Glutamatergic neuron (in vitro differentiated cells): ENCODE measurements at places on chromosomes 13 and 19.
A peak's percentile ranks its signal among the peaks of the same experiment; 100 is the strongest.

GRCh38 chr13:46775385-46776107, 21.4 kb downstream of the ESD start:
- DNase-seq = no peak

DNA sequence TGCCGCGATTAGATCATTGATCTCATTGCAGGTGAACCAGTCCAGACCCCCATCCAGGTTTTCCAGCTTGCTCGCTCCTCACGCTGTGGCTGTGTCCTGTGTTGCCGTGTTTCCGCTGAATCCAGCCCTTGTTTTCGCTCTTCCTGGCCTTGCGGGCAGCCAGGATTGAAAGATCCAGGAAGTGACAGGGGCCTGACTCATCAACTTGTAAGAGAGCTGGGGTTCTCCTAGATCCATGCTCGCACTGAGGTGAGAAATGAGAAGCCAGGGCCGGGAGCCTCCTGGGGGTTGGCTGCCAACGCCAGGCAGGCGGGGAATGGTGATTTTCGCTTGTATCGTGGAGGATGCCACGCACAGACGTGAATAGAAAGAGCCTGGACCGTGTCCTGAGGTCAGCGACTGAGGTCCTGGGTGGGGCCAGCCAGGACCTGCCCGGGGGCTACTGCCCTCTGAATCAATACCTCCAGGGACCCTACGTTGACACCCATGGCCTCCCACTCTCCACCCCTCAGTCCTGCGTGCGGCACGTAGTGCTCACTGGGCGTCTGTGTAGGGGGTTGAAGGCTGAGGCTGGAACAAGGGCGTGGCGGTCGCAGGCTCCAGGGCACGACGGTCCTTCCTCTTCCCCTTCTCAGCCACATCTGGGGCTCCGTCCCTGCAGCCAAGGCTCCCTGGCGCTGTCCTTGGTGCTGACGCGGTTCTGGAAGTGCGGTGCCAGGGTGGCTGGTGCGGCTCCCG, 7.3 kb upstream of the PTPRH start:
- DNase-seq = peak; percentile 88

DNA sequence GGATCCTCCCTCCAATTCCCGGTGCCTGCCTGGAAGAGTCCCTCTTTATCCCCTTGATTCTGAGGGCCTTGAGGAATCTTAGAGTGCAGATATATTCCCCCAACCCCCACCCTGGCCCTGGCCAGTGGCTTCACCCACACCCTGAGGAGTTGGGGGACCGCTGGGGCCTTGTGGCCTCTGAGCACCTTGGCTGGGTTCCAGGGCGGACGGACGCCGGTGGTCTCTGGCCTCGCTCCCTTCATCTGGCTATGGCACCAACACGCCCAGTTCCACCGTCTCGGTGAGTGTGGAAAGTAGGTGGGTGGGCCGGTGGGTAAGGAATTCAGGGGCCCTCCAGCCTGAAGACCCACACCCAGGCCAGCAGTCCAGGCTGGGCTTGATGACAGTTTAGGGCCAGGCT, 5.0 kb downstream of the MAST1 start:
- no peak for DNase-seq

DNA sequence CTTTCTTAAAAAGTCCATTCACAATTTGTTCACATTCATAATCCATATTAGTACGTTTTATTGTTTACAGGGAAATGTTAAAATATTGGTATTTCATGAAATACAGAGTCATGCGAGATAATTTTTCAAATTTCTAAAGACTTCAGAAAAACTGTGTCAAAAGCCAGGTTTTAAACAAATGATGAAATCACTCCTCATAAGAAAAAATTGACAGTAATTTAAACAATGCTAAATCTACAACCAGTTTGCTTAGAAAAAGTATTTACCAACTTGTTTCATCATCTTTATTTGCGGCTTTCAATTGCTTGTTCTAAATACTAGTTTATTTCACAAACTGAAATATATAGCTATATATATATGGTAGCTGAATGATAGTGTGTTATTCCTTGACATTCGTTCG, 1.2 kb upstream of the NALCN start:
- no peak for DNase-seq

DNA sequence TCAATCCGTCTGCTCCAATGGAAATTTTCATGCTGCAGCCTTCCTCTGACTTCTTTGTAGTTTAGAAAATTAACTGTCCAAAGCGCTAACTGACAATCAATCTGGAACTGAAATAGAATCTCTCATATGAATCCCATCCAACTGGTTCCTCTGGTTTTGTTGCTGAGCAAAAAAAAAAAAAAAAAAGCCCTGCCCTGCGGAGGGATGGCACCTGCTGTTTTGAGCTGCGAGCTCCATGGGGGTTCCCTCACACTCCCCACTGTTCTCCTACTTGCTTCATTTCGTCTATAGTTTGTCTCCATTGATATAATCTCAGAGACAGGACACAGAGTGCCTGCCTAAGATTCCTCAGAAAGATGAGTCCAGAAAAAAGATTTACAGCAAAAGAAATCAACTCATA, 33.4 kb downstream of the FAAP24 start:
- DNase-seq = no peak

DNA sequence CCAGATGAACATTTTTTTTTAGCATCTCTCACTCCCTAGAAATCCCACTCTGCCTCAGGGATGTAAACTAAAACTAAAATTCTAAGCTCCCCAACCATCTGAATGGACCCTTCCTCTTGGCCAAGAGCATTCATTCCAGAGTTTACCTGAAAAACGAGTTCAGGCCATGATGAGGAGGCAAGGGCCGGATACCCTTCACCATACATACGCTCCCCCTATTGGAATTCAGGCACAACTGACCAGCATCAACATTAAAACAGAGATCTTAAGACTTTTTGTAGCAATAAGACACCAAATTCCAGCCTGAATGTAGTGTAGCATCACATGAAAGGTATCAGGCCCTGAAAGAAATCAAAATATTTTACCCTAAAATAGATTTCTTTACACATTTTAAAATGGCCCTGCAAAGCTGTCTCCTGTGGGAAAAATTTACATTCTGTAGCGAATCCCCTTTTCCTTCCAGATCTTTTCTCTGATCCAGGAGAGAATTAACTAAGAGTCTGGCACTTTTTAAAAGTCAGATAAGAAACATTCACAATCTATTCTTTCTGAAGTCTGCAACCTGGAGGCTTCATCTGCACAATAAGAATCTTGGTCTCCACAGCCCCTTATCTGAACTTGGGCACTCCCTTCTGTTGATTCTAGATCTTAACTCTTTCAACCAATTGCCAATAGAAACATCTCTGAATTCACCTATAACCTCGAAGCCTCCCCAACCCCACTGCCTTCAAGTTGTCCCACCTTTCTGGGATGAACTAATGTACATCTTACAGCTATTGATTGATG, 888.5 kb downstream of the UQCRFS1 start:
- no peak for DNase-seq

DNA sequence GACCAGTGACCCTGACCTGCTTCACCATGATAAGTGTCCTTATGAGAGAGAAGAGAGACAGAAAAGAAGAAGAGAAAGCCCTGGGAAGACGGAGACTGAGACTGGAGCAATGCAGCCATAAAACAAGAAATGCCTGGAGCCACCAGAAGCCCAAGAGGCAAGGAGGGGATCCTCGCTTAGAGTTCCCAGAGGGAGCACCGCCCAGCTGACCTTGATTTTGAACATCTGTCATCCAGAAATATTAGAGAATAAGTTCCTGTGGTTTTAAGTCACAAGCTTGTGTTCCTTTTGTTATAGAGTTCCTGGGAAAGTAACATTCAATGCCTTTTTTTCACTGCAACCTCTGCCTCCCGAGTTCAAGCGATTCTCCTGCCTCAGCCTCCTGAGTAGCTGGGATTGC, 20.2 kb downstream of the CERS1 start:
- no peak for DNase-seq

GRCh38 chr19:55457683-55458457, 3.6 kb downstream of the ISOC2 start:
- DNase-seq = no peak

DNA sequence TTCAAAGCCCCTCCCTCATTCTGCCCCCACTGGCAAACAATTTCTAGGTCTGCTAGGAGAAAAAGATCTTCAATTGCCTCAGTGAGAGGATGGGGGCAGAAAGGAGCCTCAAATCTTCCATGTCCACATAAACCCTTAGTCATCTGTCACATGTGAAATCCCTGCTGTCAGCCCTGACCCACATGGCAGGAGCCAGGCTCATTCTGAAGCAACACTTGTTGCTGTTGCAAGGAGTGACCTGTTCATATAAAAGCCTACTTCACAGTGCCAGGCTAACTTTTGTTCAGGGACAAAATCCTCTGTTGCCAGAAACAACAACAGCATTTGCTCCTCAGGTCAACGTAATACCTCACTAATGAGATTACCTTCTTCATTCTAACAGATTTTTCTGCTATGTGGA, 70.5 kb downstream of the IRS2 start:
- no peak for DNase-seq

DNA sequence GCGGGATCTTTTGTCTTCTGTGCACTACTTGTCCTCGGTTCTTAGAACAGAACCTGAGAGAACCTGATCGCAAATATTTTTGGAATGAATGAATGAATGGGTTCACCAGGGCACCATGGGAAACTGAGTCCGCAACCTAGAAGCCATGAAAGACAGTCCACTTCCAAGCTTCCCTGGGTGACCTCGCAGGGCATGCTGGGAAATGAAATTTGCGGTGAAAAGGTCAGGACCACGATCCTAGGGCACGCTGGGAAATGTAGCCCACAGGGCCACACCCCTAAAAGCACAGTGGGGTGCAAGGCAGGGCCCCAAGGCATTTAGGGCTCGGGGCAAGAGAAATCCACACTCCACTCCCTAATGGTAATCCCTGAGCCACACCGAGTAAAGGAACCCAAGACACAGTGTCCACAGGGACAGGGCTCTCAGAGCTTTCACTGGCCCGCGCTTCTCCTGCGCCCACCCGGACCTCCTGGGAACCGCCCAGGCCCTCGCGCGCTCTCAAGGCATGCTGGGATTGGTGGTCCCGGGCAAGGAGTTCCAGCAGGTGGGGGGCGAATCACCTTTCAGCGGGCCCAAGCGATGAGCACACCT, 1.1 kb upstream of the PPP1R12C start:
- DNase-seq = peak; percentile 84

GRCh38 chr19:12092065-12092867, 27.7 kb downstream of the ZNF844 start:
- DNase-seq = peak; percentile 82

DNA sequence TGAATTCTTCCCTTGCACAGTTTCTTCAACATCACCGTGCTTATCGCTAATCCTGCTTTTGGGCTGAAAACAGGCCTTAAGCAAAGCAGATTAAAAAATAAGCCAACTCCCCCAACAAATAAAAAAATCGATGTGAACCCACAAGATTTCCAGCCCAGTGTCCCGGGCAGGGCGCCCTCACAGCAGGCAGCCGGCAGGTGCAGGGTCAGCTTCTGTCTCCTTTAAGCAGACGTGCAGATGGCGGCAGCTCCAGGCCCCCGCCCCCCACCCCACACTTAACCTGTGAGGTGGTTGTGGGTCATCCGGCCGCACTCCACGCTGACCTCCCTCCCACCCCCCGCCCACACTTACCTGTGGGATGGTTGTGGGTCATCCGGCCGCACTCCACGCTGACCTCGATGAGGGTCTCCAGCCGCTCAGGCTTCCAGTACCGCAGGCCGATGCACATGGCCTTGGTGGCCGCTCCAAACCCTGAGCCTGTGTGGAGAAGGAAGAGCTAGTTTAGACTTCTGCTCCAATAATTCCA, 19.8 kb downstream of the ADPRHL1 start:
- DNase-seq = no peak

GRCh38 chr13:35720690-35721554, 244.4 kb upstream of the MAB21L1 start:
- DNase-seq = peak; percentile 71

DNA sequence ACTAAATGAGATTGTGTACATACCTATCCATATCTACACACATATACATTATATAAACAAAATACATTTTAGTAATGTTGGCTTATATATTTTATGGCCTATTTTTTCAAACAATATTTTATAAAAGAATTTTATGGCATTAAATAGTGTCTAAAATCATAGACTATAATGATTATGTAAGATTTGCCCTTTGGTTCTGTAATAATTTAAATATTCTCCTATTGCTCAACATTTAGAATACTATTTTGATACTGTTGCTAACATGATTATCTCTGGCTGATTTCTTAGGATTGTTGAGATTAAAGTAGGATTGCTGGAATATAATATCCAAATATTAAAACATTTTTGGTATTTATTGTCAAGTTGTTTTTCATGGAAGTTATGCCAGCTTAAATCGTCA, 565.2 kb upstream of the GPC6 start:
- no peak for DNase-seq

DNA sequence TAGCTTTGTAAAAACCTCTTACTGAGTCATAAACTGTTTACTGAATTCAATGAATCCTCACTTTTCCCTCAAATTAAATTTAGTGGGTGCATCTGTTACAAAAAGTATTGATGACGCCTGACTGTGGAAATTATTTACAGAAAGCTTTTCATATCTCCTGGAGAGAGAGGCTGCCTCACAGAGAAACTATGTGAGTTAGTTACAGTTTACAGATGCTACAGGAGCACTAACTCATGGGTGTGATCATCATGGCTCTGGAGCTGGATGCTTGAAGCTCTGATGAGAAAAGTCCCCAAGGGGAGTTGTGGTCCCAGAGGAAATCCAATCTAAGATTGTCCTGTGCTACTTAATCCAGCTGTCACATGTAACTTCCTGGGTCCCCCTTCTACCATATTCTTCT, 590.8 kb downstream of the LMO7 start:
- no peak for DNase-seq

DNA sequence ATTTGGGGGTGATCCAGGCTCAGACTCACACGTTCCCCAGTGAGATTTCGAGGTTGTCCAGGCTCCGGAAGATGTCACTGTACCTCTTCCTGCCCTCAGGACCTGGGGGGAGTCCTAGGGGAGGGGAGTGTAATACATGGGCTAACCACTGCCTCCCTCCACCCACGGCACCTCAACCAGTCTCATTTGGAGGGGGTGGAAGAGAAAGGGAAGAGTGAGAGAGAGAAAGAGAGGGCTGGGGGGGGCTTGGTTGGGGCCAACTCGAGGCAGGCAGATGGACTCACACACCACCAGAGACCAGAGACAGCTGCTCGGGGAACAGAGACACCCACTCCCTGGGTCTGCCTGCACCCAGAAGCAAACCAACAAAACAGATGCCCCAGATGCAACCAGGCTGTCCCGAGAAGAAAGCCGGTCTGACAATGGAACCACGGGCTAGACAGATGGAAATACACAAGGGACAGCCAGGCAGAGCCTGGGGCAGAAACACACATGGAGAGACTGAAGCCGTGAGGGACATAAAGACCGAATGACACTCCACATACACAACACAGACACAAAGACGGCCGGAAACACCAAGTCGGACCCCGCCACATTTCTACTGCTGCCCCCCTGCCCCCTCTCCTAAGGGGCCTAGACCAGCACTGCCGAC, 825 bp downstream of the GMIP start:
- peak; percentile 82 for DNase-seq

GRCh38 chr19:19305066-19305465, 15.2 kb downstream of the SUGP1 start:
- DNase-seq = no peak

DNA sequence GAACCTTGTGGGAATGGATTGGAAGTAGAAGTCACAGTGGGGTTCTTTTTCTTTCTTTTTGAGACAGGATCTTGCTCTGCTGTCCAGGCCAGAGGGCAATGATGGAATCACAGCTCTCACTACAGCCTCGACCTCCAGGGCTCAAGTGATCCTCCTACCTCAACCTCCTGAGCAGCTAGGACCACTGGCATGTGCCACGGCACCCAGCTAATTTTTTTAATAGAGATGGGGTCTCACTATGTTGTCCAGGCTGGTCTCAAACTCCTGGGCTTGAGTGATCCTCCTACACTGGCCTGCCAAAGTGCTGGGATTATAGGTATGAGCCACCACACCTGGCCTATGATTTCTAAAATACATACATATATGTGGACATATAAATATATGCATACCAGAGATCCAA, 111.4 kb downstream of the MYCBP2 start:
- DNase-seq = no peak

GRCh38 chr13:84479656-84480055, 597.4 kb upstream of the SLITRK1 start:
- DNase-seq = no peak
